Stimulated activated naive B cell treated with anti-CD40 and anti-IgM and Interleukin-4, amounts not matched to agents 10 μg/mL and 1 μg/mL and 100 μg/mL, for 72 hours (primary cell): ENCODE measurements at places on chromosomes 6 and 20.

DNA sequence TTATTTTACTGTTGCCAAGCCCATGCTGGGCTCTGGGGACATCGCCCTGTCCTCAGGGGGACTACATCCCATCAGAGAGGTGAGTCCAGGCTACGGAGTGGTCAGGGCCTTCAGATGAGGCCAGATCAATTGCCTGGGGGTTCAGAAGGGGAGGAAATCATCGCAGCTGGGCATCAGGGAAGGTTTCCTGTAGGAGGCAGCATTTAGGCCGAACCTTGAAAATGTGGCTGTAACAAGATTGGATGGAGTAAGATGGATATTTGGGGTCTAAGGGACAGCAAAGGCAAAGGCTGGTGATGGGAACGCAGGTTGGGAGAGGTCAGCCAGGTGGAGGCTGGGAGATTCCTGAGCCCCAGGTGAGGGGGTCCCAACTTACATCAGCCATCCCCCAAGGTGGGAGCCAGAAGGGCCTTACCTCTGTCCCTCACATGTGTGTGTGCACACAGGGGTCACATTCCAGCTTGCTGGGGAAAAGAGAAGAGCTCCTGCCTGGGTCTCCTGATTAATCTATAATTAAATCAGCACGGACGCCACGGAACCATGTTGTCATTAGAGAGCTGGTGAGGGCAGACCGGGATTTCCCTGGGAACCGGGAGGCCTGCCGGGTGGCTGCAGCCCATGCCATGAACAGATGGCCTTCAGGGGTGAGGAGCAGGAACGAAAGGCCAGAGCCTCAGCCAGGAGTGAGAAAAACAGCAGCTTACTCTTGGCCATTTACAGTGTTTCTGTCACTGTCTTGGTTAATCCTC lies 30.5 kb upstream of the DLGAP4 start:
- DNase-seq: no peak

GRCh38 chr6:53179961-53180651 lies 31.5 kb upstream of the GCM1 start:
- no peak for DNase-seq

DNA sequence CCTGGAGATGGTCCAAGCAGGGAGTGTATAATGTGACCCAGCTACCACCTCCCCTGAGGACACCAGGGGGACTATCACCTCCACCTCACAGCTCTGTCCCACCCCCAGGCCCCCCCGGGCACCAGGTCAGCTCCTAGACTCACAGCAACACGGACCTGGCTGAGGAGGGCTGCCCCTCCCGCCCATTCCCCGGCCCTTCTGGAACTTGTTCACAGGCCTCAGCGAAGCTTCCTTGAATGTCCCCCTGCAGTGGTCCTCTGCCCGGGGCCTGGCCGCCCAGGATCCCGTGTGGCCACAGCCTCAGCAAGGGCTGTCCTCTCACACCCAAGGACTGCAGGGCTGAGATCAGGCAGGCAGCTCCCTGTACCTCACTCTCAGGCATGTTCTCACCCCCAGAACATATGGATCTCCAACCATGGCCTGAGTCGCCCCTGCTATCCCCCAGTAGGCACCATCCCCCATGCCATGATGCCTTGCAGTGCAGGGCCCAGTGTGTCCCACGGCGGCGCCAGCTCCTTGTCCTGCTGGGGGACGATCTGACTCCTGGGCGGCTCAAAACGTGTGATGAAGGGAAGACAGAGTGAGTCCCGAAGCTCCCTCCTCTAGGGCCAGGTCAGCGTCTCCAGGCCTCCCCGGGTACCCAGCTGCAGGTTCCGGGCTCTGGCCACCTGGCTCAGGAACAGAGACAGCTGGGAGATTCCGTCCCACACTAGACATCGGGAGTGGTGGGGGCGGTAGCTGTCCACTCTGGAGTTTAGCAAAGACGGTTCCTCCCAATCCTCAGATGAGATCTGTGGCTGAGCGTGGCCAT lies 158.4 kb downstream of the TAF4 start:
- no peak for DNase-seq

- DNase-seq: no peak
Observed at GRCh38 chr6:29663300-29664042, 6.6 kb downstream of the MOG start.

- DNase-seq: no peak
Observed at GRCh38 chr6:105256619-105257018, 76.8 kb upstream of the POPDC3 start.

- DNase-seq: no peak
Observed at GRCh38 chr20:48720256-48720985, 107.4 kb downstream of the PREX1 start.

GRCh38 chr6:123715006-123715863 lies 78.5 kb upstream of the TRDN start:
- DNase-seq: no peak

DNA sequence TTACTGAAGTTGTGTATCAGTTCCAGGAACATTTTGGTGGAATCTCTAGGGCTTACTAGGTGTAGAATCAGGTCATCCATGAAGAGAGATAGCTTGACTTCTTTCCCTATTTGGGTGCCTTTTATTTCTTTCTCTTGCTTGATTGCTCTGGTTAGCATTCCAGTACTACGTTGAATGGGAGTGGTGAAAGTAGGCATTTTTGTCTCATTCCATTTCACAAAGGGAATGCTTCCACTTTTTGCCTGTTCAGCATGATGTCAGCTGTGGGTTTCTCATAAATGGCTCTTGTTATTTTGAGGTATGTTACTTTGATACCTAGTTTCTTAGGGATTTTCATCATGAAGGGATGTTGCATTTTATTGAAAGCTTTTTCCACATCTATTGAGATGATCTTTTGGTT lies 195.3 kb downstream of the MOXD1 start:
- no peak for DNase-seq

DNA sequence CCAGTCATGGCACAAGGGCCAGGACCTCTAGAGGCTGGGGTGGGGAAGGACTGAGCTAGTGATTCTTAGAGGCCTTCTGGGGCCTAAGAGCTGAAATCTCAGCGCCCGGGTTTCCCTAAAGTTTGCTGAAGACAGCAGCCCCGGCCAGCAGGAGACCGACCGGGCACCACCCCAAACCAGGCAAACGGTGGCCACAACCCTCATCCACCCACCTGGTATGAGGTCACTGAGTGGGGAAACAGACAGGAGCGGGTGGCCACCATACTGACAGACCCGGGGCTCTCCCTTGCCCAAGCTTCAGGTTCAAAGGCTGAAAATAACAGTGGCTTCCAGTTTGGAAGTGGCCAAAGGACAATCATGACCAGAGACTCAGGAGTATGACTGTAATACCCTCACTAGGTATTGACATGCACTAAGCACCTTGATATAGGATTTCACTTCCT lies 35.0 kb upstream of the ID1 start:
- DNase-seq: no peak

- no peak for DNase-seq
Observed at GRCh38 chr6:38198219-38198618, 378.7 kb downstream of the ZFAND3 start.

GRCh38 chr6:19209202-19209601 lies 628.0 kb upstream of the ID4 start:
- no peak for DNase-seq

DNA sequence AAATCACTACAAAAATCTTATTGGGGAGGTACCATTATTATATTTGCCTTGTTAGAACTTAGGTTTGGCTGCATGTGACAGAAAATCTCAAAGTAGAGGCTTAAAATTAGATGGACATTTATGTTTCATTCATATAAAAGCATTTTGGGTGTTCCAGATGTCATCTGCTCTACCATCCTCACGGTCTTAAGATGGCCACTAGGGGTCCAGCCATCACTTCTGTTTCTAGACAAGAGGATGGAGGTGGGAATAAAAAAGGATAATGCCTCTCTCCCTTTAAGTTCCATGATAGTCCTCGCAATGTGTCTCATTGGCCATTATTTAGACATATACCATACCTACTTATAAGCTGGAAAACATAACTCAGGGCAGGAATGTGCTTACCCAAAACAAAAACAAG lies 929.5 kb downstream of the KIF16B start:
- DNase-seq: no peak
